ENCODE measurements at places on chromosomes 13 and 19. TPM values are rescaled to one million over a fixed set of nuclear protein-coding genes. Genes with fewer than 3 reads are reported as not detected.

DNA sequence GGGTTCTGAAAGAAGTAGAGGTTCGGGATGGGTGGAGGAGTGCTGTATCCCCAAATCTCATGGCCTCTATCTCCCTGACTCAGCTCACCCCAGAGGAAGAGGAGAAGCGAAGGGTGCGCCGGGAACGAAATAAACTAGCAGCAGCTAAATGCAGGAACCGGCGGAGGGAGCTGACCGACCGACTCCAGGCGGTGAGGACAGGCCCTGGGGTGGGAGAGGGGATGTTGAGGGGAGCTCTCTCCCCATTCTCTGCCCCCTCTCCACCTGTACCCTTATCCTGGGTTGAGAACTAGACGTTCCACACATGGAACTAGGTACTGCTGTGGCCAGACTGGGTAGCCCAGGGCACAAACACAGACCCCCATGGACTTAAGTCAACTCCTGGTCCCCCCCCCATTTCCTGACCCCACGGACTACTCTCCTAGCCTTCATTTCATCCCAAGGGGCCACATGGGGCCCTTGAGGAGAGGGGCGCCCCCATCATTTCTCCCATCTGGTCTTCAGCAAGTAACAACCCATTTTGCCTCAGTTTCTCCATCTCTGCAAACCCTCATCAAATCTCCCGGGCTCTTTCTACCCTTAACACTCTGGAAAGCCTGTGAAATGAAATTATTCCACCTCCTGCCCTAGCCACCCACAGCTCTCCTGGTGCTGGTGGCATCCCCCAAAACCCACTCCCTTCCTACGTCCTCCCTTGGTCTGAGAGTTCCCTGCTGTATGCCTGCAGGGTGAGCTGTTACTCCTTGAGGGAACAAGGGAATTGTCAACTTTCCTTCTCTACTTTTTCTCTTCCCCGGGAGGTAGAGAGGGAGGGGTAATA lies 3.5 kb downstream of the FOSB start:
- DNase-seq, result no peak

NKPD1 gene
- 0.13 TPM for polyA plus RNA-seq

DNA sequence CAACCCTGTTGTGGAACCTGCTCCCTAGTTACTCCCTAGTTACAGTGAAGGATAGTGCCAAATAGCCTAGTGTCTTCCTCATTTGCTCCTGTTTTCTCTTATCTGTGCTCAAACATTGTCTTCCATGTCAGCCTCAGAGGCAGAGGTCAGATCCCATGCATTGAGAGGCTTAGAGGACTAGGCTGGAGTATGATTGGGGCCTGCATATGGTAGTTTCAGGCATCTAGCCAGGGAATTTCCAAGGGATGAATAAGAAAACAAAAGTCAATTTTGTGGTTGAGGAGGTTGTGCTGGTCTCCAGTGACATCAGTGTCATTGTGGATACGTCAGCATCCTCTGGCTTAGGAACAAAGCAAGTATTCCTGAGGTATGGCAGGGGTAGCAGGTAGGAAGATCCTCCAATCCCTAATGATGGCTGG lies 9.4 kb downstream of the ZNF546 start:
- DNase-seq, result no peak

GRCh38 chr13:98919566-98919965 lies 58.3 kb downstream of the DOCK9 start:
- DNase-seq, result no peak

DNA sequence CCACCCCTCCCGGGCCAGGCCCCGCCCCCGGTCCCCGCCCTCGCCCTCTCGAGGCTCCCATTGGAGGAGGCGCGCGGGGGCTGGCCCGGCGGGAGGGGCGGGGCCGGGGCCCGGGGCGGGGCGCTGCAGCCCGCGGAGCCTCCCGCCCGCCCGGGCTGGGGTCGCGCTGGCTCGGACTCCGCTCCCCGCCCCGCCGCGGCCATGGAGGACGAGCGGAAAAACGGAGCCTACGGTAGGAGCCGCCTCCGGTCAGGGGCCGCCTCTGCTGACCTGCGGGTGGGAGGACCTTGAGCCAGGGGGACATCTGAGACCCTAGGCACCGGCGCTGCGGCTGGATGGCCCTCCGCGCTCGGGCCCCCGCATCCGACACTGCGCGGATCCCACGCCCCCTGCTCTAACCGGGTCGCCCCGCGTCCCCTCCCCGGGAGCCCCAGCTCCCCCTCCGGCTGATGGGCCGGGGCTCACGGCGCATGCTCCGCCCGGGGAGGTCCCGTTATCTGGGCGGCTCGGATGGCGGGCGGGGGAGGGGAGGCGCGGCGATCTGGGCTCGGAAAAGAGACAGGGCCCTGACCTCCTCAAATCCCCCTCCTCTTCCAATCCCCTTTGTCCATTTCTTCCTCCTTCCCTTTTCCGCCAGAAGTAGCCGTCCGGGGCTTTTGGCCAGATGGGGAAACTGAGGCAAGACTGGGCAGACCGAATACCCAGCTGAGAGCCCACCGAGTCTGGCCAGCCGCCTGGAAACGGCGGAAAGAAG lies 15.4 kb upstream of the AP1M2 start:
- DNase-seq, result peak; percentile 71

DNA sequence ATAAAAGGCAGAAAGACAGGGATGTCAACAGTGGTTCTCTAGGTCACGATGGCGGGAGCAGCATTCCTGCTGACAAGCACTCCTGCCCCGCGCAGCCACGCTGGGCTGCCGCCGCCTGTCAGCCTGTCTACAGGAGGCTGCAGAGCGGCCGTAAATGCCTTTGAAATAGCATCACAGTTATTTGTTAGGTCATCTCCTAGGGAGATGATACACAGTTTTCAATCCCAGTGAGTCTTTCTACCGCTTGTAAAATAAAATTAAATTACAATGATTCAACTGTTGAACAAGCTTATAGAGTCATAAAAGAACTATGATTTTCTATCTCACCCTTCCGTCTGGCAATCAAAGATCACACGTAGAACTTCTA lies 7.3 kb upstream of the SLC7A9 start:
- no peak for DNase-seq

CATSPERD gene
- polyA plus RNA-seq, result 0.20 TPM

MEF2B gene
- not detected for polyA plus RNA-seq

- no peak for DNase-seq
Observed at GRCh38 chr13:114145256-114145655, 12.8 kb upstream of the RASA3 start.

DNA sequence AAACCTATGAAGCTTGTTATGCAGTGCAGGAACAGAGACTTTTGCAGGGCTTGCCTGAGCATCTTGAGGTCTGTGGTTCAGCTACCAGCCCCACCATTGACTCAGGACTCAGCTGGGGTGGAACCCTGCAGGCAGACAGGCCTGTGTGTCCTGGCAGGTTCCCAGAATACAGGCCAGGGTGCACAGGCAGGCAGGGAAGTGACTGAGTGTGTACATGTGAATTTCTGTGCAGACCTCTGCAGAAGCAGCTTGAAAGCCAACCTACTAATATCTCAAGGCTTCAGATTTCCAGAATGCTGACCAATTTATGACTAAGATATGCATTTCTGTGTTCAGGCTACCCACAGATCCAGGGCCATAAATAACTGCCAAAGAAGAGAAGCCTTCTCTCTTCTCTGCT lies 254.4 kb downstream of the DLEU7 start:
- no peak for DNase-seq

- DNase-seq, result no peak
Observed at GRCh38 chr13:112683581-112683980, 6.3 kb upstream of the ATP11A start.

NTN5 gene
- polyA plus RNA-seq, result 1.4 TPM

ONECUT3 gene
- 0.01 TPM for polyA plus RNA-seq

All from muscle of arm (tissue), 14 donors.